ENCODE measurements at places on chromosomes 12 and 14.

GRCh38 chr14:58873228-58873953 lies 235.6 kb downstream of the DACT1 start:
- no peak for DNase-seq

GRCh38 chr14:65045006-65045405 lies 57.3 kb downstream of the MAX start:
- no peak for DNase-seq

DNA sequence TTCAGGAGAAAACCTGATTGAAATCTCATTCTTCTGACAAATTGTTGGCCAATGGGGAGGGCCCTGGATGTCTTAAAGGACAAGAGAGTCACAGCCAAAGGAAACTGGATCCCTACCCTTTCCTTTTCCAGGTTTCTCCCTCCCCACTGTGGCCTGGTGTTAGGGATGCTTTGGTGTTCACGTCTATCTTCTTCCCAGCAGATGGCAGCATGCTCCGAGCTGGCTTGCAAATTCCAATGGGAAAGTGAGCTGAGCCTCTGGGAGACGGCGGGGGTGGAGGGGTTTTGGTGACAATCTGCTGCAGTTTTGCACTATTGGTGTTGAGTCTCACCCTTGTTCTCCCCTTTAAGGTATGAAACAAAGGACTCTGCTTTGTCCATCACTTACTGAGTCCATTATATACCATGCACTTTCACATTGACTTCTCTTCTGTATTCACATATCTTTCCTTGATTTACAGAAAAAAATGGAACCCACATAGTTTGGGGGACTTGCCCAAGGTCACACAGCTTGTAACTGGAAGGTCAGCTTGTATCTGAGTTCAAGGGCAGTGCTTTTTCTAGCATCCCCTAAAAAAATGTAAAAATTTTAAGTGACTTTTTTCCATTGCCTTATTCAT lies 39.3 kb downstream of the CCDC177 start:
- no peak for DNase-seq

GRCh38 chr12:47797441-47797840 lies 22.3 kb downstream of the HDAC7 start:
- no peak for DNase-seq

GRCh38 chr12:109591041-109591440 lies 17.4 kb downstream of the MVK start:
- DNase-seq, result no peak

GRCh38 chr14:29681316-29681715 lies 246.3 kb downstream of the PRKD1 start:
- DNase-seq, result no peak

DNA sequence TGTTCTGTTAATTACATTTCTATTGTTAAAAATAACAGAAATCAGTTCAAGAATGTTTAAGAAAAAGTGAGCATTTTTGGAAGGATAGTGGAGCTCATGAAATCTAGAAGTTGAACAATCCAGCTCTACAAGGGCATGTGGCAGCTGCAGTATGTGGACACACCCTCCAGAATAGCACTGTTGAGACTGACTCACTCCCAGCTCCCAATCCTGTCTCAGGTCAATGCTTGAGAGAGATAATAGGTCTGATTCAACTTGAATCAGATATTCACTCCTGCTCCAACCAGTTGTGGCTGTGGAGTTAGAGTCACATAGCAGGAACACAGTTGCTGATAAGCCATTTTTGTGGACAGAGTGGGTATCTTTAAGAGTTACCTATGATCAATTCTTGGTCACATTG lies 113.0 kb upstream of the NTF3 start:
- peak; percentile 1 for DNase-seq

- DNase-seq, result no peak
Measured at GRCh38 chr12:32107359-32108267, 966 bp downstream of the BICD1 start.

DNA sequence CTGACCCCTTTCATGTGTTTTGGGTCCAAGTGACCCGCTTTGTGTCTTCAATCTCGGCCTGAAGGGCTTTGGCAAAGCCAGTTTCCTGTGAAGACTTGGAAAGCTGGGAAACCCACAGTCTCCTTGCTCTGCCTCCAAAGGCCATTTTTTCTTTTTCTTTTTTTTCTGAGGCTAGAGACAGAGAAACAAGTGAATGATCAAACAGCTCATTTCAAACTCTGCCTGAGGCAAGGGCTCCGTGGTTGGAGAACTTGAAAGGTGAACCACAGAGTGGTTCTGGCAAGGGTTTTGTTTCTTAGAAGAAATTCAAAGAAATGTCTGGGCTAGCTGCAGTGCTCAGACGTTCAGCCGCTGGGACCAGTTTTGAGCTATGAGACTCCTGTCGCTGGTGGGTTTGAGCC lies 62.7 kb downstream of the ERH start:
- no peak for DNase-seq

DNA sequence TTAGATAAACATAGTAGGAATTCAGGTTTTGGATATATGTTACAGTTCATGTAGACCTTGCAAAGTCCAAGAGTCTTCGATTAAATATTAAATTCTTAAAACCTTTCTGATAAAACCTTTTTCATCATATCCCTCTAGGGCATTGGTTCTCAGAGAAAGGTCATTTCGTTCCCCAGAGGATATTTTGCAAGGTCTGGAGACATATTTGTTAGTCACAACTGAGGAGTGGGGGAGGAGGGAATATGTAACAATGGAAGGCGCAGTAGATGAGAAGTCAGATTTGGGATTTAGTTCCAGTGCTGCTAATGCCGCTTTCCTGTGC lies 5.3 kb downstream of the TMEM253 start:
- no peak for DNase-seq

GRCh38 chr14:102878970-102879460 lies 43.4 kb upstream of the AMN start:
- no peak for DNase-seq

DNA sequence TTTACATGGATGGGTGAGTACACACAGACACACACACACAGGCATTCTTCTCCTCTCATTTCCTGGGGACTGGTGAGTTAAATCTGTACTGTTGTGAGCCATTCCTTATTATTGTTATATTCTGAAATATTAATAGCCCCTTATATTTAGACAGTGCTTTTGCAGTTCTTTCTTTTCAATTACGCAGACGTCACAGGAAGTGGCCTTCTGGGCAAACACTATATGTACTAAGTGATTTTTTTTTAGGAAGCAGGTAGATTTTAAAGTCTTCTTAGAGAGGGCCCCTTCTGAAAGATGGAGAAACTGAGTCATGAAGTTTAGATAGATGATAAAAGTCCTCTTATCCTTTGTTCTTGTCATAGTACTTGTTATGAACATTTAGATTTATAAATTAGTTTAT lies 1213.6 kb downstream of the VRK1 start:
- DNase-seq, result no peak

DNA sequence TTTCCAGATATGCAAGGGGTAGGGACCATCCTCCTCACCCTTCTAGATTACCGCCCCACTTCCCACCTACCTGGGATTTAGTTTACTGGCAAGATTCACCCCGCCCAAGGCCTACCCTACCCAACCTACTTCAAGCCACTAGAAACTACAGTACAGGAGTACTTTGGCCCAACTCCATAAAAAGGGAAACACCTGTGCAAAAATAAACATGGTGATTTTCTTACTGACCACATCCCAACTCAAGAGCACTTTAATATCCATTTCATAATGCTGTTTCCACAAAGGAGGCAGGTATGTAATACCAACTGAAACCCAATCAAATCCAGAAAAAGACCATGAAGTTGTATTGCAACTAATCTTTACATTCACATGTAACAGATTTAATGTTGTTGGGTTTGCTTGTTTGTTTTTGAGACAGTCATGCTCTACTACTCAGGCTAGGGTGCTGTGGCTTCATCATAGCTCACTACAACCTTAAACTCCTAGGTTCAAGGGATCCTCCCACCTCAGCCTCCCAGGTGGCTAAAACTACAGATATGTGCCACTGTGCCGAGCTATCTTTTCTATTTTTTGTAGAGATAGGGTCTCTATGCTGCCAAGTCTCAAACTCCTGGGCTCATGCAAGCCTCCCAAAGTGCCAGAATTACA lies 41.7 kb upstream of the RAP1B start:
- no peak for DNase-seq

DNA sequence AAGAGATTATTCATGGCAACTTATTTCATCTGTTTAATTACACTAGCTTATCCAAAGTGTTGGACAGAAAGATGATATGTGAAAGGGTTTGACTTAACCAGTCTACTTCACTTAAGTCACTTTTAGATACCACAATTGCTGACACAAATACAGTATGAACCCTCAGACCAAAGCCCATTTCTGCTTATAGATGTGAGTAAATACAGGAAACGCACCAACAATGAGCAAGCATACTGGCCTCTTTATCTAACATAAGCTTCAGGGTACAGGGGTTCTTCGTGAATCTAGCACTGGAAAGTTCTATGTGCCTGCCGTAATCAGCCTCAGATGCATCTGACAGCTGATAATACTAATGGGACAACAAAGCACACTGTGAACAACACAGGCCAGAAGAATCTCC lies 209.6 kb downstream of the MED13L start:
- DNase-seq, result no peak

DNA sequence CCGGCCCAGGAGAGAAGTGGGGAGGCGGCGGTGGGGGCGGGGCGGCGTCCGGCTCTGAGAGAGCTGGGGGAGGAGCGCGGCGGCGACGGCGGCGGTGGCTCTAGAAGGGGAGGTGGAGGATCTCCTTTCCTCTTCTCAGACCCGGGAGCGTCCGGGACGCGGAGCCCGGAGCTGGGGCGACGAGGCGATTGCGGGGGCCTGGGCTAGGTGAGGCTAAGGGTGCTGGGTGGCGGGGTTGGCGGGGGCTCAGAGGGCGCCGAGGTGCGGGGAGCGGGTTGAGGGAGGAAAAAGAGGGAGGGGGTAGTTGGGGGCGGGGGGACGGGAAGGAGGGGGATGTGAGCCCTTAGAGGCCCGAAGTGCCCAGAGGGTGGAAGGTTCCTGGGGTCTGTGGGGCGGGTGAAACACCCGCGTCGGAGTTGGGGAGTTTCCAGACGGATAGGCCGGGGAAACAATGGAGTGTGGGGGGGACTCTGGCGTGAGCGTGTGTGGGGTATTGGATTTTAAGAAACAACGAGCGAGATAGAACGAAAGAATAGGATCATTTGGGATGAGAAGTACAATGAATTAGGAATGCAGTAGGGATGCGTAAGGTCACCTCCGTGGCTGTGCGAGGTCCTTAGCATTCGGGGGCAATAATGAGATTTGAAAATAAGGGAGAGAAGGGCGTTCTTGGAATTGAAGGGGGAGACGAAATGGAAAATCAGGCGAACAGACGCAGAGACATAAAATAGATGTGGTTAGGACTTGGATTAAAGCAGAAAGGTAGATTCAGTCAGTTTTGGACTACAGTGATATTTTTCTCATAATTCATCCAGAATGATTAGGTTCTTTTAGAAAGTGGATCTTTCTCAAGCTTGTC lies at the start of gene SPATS2:
TSS of gene SPATS2 (plus strand) at position 82 of the 859 bp plus-strand sequence. CDS start 93,551 bp downstream, outside the sequence.
- no peak for DNase-seq

GRCh38 chr14:54188064-54188666 lies 208.6 kb upstream of the CDKN3 start:
- DNase-seq, result no peak

DNA sequence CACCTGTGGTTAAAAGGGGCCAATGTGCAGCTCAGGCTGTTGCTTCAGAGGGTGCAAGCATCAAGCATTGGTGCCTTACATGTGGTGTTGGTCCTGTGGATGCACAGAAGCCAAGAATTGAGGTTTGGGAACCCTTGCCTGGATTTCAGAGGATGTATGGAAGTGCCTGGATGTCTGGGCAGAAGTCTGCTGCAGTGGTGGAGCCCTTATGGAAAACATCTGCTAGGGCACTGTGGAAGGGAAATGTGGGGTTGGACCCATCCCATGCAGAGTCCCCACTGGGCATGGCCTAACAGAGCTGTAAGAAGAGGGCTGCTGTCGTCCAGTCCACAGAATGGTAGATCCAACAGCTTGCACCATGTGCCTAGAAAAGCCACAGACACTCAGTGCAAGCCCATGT lies 36.6 kb downstream of the PCNX1 start:
- DNase-seq, result no peak
